NCI-H2107 (cell line): ENCODE measurements at places on chromosomes 4 and X.

DNA sequence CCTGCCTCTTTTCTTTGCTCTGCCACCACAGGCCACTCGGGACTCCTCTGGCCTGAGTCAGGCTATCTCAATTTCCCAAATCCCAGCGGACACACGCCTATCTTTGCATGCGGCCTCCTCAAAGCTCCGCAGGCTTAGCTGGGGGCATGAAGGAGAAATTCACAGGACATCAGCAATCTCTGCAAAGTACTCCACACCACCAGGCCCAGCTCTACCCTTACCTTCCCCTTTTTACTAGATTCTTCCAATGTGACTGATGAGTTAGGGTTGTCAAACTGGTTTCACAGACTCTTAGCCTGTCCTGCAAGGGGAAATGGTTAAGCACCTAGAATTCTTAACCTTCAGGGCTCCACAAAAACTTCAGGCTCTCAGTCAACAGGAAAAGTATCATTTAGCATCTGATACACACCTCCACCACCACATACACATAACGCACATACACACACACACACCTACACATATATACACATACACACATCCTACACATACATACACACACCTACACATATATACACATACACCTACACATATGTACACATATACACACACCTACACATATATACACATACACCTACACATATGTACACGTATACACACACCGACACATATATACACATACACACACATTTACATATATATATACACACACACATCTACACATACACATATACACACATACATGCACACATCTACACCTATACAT, 349.1 kb downstream of the ANK2 start:
- no peak for DNase-seq

DNA sequence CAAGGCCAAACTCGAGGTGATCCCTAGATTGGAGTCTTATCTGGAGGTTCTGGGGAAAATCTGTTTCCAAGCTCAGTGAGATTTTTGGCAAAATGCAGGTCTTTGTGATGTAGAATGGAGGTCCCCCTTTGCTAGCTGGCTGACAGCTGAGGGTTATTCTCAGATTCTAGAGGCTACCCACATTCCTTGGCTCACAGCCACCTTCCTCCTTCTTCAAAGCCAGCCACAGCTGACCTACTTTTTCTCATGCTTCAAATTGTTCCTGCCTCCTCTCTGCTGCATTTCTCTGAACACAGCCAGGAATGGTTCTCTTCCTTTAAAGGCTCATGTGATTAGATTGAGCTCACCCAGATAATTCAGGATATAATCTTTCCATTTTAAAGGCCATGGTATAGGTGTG, 86.9 kb downstream of the VCX3A start:
- no peak for DNase-seq

DNA sequence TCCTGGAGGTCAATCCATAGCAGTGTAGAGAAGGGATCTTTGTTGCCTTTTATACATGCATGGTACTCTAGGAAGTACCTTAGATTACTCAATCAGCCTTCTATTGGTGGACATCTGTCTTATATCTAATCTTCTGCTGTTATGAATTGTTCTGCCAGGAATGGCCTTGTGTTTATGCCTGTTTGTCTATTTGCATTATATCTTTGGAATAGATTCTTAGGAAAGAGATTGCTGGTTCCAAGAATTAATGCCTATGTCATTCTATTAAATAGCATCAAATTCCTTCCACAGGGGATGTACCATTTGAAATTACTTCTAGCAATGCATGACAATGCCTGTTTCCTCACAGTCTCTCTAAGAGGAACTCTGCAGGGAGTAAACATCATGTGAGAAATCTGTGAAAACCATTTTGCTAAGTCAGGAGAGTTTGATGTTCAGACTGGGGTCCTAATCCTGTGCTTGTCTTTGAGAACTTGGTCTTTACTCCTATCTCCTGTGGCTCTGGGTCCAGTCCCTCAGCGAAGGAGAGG, 42.5 kb downstream of the BEX3 start:
- no peak for DNase-seq

DNA sequence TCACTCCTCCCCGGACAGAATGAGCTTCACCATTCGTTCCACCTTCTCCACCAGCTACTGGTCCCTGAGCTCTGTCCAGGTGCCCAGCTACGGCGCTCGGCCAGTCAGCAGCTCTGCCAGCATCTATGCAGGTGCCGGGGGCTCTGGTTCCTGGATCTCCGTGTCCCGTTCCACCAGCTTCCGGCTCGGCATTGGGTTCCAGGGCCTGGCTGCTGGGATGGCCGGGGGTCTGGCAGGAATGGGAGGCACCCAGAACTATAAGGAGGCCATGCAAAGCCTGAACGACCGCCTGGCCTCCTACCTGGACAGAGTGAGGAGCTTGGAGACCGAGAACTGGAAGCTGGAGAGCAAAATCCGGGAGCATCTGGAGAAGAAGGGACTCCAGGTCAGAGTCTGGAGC, 36.4 kb upstream of the N4BP2 start:
- DNase-seq = no peak

DNA sequence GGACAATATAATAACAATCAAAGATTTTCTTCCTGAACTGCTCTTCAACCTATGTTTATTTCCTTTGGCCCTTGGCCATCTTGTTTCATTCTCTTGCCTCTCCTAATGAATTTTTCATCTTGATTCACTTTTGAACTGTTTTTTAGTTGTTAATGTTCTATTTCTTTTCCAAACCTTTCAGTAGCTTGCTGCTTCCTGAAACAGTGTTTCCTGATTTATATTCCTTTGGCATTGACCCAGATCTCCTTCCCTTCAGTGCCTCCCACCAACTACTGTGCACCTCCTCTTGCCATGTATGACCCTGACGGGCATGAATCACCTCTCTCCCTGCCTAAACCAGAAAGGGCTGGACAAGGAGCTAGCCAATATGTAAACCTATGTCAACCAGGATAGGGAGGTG, 25.6 kb upstream of the SPP1 start:
- no peak for DNase-seq
